SK-MEL-5 (cell line): ENCODE measurements at places on chromosomes 4 and X. TPM values are rescaled to one million over a fixed set of nuclear protein-coding genes. Genes with fewer than 3 reads are reported as not detected.

The AFM gene
- total RNA-seq, result not detected in 2 replicates

The PCDH19 gene
- not detected in 2 replicates for total RNA-seq

The SRPX2 gene
- 0.72 and 1.6 TPM in 2 replicates for total RNA-seq

The PCSK1N gene
- 29.5 and 35.2 TPM in 2 replicates for total RNA-seq

The HPGDS gene
- not detected in 2 replicates for total RNA-seq

The PNMA3 gene
- total RNA-seq, result 0.98 and 1.3 TPM in 2 replicates

The GYPE gene
- total RNA-seq, result 0.19 and 0.37 TPM in 2 replicates

The SOWAHB gene
- not detected in 2 replicates for total RNA-seq

The SLC25A14 gene
- total RNA-seq, result 13.3 and 13.4 TPM in 2 replicates

The SH3RF1 gene
- 3.0 and 4.1 TPM in 2 replicates for total RNA-seq

The ABHD18 gene
- 4.5 and 5.1 TPM in 2 replicates for total RNA-seq

The EDNRA gene
- total RNA-seq, result 0.08 and 0.13 TPM in 2 replicates

The RPL39 gene
- 2,526 and 2,613 TPM in 2 replicates for total RNA-seq

The SPANXB1 gene
- not detected in 2 replicates for total RNA-seq

The PPEF1 gene
- 3.8 and 5.0 TPM in 2 replicates for total RNA-seq

The SRPX gene
- total RNA-seq, result 202 and 205 TPM in 2 replicates

The SORCS2 gene
- total RNA-seq, result not detected in 2 replicates

The CA5B gene
- total RNA-seq, result 3.0 and 6.0 TPM in 2 replicates

The CSN1S1 gene
- total RNA-seq, result not detected in 2 replicates

The HSD17B13 gene
- not detected in 2 replicates for total RNA-seq

The MAGEC3 gene
- 0.21 TPM in 1 of 2 replicates, not detected in the other for total RNA-seq

The NDNF gene
- total RNA-seq, result not detected in 2 replicates

The SMPX gene
- total RNA-seq, result 8.9 and 9.3 TPM in 2 replicates

The MXD4 gene
- total RNA-seq, result 9.7 and 10.9 TPM in 2 replicates

The CXorf49 gene
- not detected in 2 replicates for total RNA-seq

The RAI2 gene
- not detected in 2 replicates for total RNA-seq

The SLC10A3 gene
- total RNA-seq, result 9.8 and 11.9 TPM in 2 replicates

The STK32B gene
- 3.1 and 3.7 TPM in 2 replicates for total RNA-seq
